SHP77 treated with DMSO at 0.1 percent for 48 hours (cell line): ENCODE measurements at places on chromosomes 2 and 18.

- DNase-seq = no peak
Observed at GRCh38 chr2:85741833-85742455, 11.8 kb upstream of the ATOH8 start.

GRCh38 chr18:62590799-62591590, 68.2 kb downstream of the ZCCHC2 start:
- DNase-seq = no peak

DNA sequence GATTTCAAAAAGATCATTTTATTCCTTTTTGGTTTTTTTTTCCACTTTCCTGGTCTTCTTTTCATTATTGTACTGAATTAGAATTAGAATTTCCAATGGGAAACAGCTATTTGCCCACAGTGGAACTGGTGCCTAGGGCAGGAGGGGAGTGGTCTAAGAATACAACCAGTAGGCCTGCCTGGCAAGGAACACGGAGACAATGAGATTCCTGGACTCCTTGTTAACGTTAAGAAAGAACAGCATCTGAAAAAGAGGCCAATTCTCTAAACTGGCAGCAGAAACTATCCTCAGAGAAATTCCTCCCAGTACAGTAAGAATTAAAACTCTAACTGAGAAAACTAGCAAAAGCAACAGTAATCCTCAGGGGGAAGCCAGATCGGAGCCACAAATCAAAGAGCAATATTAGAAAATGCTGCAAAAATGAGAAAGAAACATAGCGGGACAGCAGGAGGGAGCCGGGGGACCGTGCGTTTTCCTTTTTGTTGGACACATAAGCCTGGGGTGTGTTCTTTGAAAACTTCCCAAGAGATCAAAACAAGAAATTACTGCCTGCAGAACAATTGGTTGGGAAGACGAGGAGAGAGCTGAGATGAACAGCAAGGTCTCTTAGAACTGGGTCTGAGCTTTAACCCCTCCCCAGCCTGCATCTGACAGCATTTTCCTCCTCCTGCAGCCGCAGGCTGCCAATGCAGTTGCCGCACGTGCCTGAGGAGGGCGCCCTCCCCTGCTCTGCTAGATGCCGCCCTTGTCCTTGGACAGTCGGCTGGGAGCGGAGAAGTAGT, 776.0 kb downstream of the TSN start:
- no peak for DNase-seq

DNA sequence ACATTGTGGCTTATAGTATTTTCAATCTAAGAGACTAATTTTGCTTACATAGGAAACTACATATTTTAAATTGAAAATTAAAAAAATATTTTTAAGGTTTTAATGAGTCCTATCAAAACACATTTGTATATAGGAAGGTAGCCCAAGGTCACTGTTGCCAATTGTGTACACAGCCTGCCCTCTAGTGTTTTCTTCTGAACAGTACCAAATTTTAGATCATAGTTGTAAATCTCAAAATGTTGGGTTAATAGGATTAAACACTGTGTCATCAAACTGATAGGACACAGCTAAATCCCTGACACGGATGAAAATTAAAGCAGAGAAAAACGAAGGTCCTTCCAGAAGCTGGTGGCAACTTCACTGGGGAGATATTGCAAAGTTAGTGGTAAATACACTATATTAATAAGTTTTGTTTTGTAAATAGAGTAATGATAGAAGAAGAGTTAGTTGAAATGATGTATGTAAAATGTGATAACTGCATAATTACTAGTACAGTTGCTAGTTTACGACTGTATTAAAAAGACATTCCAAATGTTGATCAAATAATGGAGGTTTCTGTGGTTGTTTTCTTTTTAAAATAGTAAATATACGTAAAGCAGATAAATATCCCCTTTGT, 19.7 kb downstream of the CLUL1 start:
- DNase-seq = no peak

GRCh38 chr18:55588870-55589595, 1.0 kb upstream of the TCF4 start:
- DNase-seq = no peak

GRCh38 chr2:150063931-150064548, 423.4 kb downstream of the RND3 start:
- no peak for DNase-seq

- DNase-seq = no peak
Observed at GRCh38 chr18:76410660-76411417, 84.2 kb downstream of the ZNF516 start.

GRCh38 chr2:98496750-98497493, 52.3 kb downstream of the INPP4A start:
- DNase-seq = no peak

DNA sequence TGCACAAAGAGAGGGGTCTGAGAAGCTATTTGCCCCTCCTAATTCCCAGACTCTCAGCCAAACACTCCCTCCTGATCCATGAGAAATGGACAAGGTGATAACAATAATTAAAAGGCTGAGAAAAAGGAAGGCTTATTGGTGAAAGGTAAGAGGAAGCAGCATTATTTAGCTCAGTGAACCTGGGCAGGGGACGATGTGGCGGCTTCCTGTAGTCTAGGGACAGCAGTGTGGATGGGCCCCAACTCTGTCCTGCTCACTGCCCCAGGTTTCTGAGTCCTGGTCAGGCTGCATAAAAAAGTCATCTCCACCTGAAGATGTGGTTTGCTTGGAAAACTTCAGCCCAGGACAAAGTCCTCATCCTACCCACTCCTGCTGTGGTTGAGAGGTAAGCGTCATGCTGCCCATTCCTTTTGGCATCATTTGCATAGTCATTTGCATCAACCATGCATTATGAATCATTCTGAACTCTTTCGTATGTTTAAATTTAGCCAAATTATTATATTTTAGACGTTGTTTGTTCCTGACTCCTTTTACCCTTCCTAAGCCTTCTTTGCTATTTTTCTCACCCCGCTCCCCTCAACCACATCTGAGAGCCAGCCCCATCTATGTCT, 126.8 kb downstream of the CLIP4 start:
- DNase-seq = no peak
